Fibroblast of skin of back (primary cell): ENCODE measurements at places on chromosomes 6 and 20.

DNA sequence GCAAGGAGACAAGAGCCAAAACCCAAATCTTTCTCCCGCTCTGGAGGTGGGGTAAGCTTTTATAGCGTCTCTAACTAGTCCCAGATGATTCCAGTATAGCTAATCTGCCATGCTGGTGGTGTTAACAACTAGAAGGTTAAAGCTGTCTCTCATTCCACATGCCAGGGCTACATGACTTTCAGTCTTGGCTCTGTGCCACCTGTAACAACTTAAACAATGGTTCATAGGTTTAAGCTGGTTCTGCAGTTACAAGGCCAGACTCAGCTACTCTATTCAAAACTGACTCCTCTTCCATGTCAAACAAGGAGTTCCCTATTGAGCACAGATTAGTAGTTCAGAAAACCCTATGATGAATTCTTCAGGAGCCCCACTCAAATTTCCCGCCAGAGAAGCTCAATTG is 128.9 kb downstream of the ELOVL4 start:
- peak; percentile 12 for DNase-seq

DNA sequence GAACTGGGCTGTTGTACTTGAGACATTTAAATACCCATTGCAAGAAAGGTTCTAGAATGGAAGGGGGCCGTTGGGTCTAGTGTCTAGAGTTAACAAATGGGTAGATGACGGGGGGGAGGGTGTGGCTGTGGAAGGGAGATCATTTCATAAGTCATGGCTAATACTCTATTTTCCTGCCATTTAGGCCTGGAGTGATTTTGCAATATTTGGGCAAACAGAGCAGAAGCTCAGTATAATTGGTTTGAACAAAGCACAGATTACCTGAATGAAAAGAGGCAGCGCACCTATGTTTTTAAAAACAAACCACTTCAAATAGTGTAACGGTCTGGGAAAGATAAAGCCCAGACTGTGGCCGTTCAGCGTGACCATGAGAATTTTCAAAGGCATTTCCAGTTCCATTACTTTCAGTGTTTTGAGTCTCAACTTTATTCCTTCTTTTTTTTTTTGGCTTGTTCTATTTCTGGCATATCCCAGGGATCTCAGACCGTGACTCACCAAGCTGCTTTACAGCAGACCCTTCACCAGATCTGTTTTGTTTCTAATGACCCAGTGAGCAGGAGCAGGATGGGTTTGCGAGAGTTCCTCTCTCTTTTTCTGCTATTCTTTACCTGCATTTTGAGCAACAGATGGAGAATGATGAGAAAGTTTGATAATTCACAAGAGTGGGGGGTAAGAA is 73.7 kb downstream of the LYRM2 start:
- DNase-seq, result peak; percentile 59

DNA sequence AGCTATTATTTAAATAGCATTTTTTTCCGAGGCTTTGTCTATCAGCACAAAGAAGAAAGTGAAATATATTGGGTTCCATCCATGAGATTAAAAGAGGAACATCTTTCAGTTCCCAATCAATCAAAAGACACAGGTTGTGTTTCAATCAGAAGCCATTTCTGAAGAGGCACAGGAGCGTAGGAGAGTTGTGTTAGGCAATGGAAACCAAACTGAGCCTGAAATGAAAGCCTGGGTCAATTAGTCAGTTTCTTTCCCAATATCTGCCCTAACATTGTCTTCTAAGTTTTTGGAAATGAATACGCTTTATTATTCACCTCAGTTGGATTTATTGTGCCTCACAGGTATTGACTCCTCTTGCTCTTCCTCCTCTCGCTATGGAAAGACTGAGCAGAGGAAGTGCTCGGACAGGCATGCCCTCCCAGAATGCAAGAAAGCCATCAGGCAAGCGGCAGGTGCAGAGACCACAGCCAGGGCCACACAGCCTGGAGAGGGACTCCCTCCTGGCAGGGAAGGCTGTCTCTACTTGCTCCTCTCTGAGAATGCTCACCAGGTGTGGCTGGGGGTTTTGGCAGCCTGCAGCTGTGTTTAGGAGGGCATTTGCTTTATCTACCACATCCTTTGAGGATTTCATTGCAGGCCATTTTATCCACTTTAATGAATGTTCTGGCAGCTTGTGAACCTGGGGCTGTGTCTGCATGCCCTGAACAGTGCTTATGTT is 100.8 kb upstream of the NEDD9 start:
- no peak for DNase-seq

DNA sequence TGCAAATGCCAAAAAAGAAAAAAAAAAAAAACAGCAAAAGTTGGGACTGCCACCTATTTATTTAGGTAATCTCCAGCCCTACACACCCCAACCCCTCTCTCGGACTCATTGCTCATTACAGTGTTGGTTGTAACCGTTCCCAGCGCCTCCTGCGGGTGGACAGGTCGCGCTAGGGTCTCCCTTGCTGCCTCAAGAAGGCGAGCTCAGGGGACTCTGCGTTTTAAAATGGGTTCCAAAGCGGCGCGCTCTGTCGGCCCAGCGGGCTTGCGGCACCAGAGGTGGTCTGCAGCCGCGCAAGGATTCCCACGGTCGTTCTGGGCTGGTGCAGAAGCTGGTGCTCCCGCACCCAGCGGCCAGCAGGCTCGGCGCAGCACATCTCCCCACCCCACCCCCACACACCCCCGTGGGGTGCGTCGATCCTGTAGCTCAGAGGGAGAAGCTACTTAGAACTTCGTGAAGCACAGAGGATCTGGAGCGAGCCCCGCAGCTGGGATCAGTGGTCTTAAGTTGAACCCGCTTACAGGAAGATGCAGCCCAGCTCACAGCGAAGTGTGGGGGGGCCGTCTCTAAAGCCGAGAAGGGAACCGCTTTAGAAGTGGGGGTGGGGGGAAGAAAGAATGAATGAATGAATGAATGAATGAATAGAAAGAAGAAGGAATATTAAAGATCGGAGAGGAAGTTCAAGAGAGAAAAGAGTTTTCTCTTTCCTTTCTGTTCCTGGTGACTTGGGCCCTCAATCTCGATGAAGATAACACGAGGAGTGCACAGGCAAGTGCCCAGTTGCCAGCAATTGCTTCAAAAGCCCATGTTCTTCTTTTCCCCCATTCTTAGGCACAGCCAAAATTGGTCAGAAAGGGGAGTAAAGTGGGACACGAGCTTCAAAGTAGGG is 780 bp downstream of the TFAP2A start:
- DNase-seq, result no peak

DNA sequence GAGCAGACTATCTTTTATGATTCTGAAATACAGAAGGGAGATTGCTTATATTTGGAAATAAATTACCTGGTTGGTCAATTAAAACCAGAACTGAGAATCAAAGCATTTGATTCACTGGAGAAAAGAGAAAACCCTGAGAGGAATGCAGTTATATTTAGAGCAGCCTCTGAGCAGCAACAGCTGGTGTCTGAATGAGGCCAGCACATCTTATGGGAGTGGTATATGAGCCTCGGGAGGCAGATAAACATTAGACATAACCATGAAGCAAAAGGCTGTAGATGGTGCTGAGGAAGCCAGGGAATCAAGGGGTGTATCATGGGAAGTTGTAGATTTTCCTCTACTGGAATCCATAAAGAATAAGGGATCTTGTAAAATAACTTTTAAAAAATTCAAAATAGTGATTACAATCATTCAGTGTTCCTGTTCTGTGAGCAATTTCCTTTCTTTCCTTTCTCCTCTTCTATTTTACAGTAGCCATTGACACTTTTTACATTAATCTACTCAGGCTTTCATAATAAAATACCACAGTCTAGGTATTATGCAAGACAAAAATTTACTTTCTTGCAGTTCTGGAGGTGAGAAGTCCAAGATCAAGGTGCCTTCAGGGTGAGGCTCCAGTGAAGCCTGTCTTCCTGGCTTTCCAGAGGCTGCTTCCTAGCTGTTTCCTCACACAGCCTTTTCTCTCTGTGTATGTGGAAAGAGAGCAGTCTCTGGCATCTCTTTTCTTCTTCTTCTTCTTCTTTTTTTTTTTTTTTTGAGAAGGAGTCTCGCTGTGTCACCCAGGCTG is 32.8 kb upstream of the ENPP5 start:
- no peak for DNase-seq

DNA sequence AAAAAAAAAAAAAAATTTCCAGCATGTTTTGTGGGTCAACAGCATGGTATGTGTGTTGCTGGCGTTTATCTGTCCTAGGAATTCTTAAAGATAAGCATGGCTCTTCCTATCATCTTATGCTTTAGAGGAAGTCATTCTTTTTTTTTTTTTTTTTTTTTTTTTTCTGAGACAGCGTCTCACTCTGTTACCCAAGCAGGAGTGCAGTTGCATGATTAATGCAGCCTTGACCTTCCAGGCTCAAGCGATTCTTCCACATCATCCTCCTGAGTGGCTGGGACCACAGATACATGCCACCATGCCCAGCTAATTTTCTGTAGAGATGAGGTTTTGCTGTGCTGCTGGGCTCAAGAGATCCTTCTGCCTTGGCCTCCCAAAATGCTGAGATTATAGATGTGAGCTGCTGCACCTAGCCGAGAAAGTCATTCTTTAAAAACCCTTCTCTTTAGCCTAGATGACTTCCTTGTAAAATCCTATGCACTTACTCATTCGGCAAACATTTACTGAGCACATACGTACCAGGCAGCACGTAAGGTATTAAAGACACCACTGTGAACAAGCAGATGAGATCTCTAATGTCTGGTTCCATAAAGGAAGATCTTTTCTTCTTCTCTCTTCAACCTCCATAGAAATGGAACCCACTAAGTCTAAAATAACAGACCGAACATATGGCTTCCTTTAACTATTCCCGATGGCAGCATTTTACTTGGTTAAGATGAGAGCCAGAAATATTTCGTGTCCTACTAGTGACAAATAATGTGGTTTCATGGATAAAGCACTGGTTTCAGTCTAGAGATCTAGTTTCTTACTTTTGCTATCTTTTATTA is 122.4 kb downstream of the RIN2 start:
- peak; percentile 81 for DNase-seq
